ENCODE measurements at places on chromosomes 16 and 17.

- DNase-seq, result no peak
Observed at GRCh38 chr16:79656553-79657115, 56.1 kb upstream of the MAF start.

GRCh38 chr17:48194097-48194550, 86.6 kb downstream of the SNX11 start:
- no peak for DNase-seq

- peak; percentile 36 for DNase-seq
Observed at GRCh38 chr17:40026816-40027613, 11.8 kb downstream of the CSF3 start.

DNA sequence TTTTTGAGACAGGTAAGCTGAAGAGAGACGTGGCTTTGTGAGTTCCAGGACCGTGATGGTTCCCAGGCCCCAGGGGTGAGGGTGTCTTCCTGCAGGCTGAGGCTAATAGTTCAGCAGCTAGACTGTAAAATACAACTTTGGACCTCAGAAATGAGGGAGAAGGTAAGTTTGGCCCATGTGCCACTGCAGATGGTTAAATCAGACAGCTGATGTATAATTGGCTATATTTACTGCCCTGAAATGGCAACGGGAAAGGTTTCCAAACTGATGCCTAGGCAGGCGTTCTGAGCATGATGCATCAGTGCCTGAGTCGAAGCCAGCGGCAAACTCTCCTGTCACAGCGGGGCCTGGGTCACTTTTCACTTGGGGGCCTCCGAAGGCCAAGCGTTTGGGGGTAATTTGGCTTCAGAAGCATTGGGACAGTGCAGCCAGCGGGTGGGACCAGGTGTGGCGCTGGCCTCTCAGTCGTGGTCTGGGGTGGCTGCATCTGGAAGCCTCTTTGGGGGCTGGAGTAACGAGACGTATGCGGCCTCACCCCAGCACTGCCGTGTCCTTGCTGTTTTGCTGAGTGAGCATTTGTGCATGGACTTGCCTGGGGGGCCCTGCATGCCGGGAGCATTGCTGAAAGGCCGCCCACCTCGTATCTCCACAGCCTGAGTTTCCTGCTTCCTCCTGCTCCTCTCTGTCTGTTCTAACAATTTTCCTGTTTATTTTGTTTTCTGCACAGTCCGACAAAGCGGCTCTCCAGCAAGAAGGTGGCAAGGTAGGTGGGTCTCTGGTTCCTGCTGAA, 31.2 kb upstream of the CAPN15 start:
- no peak for DNase-seq

DNA sequence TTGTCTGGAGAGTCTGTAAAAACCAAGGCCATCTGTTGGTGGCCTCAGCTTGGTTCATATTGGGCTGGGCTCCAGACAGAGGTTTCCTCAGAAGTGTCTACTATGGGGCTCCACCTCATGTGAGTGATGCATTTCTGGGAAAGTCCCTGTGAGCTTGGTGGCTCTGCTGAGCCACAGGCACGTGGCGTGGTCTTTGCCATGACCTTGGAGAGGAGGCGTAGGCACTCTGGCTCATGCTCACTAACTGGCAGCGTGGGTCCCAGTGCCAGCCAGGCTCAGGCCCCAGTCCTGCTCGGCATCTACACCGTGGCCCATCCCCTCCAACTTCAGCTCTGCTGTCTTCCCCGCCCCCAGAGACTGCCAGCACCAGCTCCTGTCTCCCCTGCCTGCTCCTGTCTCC, 10.7 kb upstream of the SMTNL2 start:
- no peak for DNase-seq
